ENCODE measurements at places on chromosomes 2 and 18.

DNA sequence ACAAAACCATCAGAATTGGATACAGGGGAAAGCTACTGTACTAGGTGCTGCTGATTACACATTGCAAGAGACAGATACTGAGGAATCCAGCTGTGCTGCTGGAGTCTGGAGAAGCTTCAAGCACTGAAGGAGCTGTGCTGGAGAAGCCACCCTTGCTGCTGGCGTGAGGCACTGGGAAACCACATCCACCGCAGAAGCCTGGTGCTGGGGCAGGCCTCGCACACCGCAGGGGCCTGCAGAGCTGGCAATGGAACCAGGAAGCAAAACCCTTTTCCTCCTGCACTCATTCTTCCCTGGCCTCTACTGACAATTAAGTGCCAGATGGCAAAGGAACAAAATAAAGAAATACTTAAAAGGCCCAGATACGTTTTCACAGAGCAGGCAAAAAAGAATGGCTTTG, 94.4 kb upstream of the MSH6 start:
- DNase-seq: no peak

DNA sequence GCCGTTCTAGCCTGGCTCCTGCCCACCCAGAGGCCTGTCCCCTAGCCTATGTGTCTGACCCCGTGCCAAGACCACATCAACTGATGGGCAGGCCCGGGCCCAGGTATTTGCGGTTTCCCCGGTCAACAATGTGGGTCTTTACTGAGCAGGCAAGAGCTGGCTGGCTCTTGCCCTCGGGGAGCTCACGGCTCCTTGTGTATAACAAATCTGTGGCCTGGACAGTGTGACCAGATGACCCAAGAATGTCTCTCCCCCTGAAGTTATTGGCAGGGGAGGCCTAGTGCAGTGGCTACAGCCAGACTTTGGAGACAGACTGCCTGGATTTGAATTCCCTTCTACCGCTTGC, 179.6 kb downstream of the KLHL29 start:
- DNase-seq: no peak

DNA sequence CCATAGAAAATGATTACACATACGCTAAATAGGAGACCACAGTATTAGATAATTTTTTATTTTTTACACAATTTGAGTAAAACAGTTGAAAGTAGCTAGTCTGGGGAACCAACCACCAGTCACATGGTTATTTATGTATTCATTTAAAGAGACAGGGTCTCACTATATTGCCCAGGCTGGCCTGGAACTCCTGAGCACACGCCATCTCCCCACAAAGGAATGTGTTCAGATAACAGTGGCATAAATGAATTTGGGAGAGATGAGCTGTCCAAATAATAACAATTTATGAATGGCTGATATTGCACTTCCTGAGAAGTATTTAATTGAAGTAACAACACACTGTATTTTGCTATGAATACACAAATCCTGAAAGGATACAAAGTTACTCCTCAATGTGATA, 39.7 kb downstream of the KIDINS220 start:
- DNase-seq: no peak

GRCh38 chr2:175195012-175195411, 13.5 kb upstream of the ATP5MC3 start:
- no peak for DNase-seq
